ENCODE measurements at places on chromosomes 7 and 10. TPM values are rescaled to one million over a fixed set of nuclear protein-coding genes. Genes with fewer than 3 reads are reported as not detected.

GRCh38 chr7:148587076-148587475 lies 3.5 kb upstream of the C7orf33 start:
- H3K4me3 ChIP-seq: no peak overlapping the region
- H3K27ac ChIP-seq: no peak overlapping the region
- no peaks in the 10 kb centered on the region for H3K36me3 ChIP-seq
- H3K27me3 ChIP-seq: peaks cover 2% of the 10 kb centered on the region
- DNase-seq: no peak

DNA sequence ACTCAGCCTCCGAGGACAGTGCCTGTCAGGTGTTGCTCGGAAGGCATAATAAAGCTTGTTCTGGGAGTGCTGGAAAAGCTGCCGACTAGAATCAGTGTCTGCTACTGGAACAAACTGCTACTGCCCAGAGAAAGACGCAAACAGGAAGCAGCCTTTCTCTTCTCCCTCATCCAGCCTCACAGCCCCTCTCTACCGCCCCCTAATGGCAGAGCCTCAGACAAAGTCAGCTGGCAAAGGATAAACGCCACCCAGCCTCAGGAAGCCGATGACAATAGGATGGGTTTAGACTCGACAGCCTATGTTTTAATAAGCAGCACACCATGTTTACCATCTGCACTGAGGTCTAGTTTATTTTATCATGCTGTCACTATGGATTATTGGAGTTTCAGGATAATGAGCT lies 169.5 kb upstream of the LYZL1 start:
- H3K4me1 ChIP-seq: no peaks in the 10 kb centered on the region
- H3K27ac ChIP-seq: no peak overlapping the region
- H3K4me3 ChIP-seq: no peak overlapping the region

- no peak overlapping the region for H3K27ac ChIP-seq
- no peaks in the 10 kb centered on the region for H3K27me3 ChIP-seq
Measured at GRCh38 chr7:7533831-7534430, 1.7 kb downstream of the COL28A1 start.

HABP2 gene
- not detected for total RNA-seq

GRID2IP gene
- 0.39 TPM for total RNA-seq

GRCh38 chr7:99737726-99738125 lies 2.7 kb upstream of the CYP3A7 start:
- H3K4me1 ChIP-seq: no peaks in the 10 kb centered on the region
- DNase-seq: no peak
- peaks cover 6% of the 10 kb centered on the region for H3K36me3 ChIP-seq
- H3K4me3 ChIP-seq: no peak overlapping the region

GIMAP1 gene
- total RNA-seq: 11.6 TPM

GJD4 gene
- total RNA-seq: not detected

GRCh38 chr7:148447221-148447849 lies 143.2 kb upstream of the C7orf33 start:
- no peak overlapping the region for H3K27ac ChIP-seq
- H3K4me3 ChIP-seq: no peak overlapping the region
- DNase-seq: no peak
- no peaks in the 10 kb centered on the region for H3K4me1 ChIP-seq
- H3K27me3 ChIP-seq: no peaks in the 10 kb centered on the region
- H3K36me3 ChIP-seq: no peaks in the 10 kb centered on the region

DNA sequence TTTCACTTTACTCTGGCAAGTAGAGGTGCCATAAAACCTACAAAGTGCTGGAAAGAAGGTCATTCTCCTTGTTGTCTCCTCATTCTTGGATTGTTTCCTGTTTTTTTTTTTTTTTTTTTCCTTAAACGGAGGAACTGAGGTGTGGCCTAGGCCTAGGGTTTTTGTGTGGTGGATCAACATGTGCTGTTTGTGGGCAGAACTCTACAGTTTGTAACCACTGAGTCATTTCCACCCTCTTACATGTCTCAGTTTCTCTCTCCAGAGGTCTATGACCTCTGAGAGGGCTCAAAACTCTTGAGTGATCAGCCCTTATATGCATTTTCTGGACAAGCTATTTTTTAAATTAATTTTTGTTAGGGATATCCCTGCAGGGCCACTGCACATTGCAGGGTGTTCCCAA lies 296.0 kb downstream of the PPP1R3A start:
- no peak for DNase-seq
- no peaks in the 10 kb centered on the region for H3K4me1 ChIP-seq
- no peaks in the 10 kb centered on the region for H3K36me3 ChIP-seq
- H3K4me3 ChIP-seq: no peak overlapping the region
- H3K27me3 ChIP-seq: no peaks in the 10 kb centered on the region

Data from aorta (tissue), 5 donors.